ENCODE measurements at places on chromosomes 16 and 17.

GRCh38 chr17:60741031-60741430 is 63.4 kb downstream of the BCAS3 start:
- no peak for DNase-seq

GRCh38 chr16:85104821-85105391 is 7.4 kb downstream of the CIBAR2 start:
- DNase-seq: peak; percentile 45

DNA sequence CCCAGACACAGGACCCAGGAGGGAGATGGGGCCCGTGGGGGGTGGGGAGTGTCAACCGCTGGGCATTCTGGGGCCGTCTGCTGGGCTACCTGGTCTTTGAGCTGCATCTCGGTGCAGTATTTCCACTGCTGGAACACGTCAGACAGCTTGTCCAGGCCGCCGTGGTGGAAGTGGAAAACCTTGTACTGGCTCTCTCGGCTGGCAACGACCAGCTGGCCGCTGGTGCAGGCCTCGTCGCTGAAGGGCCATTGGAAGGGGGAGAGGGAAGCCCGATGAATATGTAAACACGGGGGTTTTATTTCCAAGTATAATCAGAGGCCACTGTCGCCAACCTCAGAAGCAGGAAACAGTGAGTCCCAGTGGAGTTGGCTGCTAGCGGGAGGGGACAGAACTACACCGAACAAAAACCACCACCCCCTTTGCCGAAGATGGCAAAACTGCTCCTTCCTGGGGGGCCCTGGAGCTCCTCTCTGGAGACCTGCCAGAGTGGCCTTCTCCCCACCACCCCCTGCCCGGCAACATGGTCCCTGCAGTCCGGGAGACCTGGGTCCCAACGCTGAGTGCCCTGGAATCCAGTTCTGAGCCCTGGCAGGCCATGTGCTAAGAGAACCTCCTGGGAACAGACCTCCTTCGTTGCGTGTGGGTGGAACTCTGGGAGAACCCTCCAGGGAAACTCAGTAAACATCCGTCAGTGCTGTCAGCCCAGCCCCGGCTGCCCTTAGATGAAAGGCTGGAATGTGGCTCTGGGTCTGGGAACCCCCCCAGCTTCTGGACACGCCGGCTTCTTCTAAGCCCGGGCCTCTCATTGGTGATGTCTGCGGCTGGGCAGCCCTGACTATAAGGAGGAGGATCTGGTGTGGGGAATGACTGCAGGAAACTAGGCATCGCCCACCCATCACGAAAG is 84.1 kb downstream of the TBC1D16 start:
- DNase-seq: peak; percentile 83

- DNase-seq: no peak
Measured at GRCh38 chr17:29138184-29138955, 41.8 kb downstream of the MYO18A start.

- DNase-seq: peak; percentile 40
Measured at GRCh38 chr17:82909322-82909904, 69.6 kb upstream of the ZNF750 start.
